Gastroesophageal sphincter (tissue), 4 donors: ENCODE measurements at places on chromosomes 5 and 9.

DNA sequence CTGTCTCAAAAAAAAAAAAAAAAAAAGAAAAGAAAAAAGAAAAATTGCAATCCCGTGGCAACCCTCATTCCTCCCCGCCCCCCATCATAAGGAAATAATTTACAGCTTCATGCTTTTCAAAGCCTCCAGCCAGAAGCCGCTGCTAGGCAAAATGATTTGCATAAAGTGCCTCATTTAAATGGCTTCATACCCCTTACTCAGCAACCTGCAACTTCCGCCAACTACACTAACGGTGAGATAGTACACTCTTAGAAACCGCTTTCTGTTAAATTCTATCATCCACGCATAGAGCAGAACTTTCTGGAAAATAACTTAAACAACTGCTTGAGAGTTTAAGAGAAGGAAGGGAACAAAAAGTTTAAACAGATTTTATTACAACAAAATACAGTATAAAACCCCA is 17.8 kb downstream of the SERINC5 start:
- no peak for ATAC-seq

GRCh38 chr5:32638309-32638708 is 53.0 kb downstream of the SUB1 start:
- ATAC-seq = no peak

- ATAC-seq = no peak
Observed at GRCh38 chr5:16926417-16926816, 9.7 kb downstream of the MYO10 start.

GRCh38 chr9:130912932-130913598 is 16.5 kb upstream of the QRFP start:
- ATAC-seq = peak; percentile 51

DNA sequence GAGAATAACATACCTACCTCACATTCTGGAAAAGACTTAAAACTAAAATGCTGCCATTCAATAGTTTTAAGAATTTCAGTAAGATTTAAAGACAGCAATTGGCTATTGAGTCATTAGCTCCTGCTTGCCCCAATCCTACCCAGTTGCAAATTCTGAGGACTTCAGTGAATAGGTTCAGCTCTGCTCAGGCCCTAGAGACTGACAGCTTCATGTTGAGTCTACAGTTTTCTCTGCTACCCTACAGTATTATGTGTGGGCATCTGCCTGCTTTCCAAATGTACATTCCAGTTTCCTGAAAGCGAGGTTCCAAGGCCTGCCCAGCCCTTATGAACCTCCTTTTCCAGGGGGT is 61.5 kb downstream of the ARSB start:
- ATAC-seq = no peak

DNA sequence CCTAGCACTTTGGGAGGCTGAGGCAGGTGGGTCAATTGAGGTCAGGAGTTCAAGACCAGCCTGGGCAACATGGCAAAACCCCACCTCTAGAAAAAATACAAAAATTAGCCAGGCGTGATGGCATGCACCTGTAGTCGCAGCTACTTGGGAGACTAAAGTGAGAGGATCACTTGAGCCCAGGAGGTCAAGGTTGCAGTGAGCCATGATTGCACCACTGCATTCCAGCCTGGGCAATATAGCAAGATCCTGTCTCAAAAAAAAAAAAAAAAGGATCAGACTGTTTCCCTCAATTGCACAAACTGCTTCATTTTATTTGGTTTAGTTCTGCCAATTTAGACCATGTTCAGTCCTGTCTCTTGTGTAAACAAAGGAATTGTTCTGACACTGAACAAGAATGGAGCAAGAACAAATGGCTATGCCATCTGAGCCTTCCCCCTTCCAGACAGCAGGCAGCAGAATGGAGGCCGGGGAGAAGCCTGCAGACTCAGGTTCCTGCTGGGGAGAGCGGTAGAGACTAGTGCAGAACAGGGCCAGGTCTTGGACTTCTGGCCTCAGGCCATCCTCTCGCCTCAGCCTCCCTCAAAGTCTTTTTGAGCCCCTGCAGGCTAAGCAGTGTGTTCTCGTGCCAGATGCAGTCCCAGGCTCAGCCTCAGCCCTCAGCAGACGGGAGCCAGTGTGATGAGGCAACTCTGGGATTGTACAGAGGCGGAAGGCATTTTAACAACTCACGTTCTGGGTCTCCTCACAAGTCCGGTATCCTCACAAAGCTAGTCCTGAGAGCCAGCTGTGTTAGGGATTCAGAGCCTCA is 18.2 kb downstream of the HNRNPH1 start:
- ATAC-seq = peak; percentile 67

- ATAC-seq = peak; percentile 80
Observed at GRCh38 chr5:132363431-132364112, 5.9 kb upstream of the SLC22A5 start.

DNA sequence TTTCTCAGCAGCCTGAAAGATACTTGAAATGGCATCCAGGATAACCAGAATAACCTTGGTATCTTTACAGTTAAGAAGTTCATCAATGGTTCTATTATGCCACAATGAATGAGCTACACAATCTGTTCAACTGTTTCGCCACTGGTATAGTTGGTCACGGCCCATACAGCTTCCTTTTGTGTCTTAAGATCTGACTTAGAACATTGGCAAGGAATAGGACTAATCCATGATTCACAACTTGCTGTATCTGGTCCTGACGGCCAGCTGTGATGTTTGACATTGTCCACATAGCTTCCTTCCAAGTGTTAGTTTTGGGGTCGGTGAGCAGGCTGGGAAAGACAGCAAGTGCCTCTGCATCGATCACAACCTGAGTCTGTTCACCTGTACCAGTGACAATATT is 113.3 kb upstream of the RAD23B start:
- ATAC-seq = no peak

DNA sequence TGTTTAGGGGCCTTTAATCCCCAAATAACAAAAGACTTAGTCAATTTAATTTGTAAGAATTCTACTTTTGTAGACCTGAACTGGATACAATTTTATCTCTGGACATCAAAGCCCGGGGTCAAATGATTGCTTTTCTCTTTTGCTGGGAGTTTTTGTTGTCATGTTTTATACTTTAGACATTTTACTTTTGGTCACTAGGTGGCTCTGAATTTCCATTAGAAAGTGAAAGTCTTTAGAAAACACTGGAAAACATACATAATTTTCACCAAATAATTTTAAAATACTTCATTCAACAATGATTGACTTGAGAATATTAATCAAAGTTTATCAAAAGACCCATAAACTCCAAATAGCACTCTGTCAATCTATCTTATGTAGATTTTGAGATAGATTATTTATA is 2.8 kb upstream of the PCA3 start:
- ATAC-seq = no peak

DNA sequence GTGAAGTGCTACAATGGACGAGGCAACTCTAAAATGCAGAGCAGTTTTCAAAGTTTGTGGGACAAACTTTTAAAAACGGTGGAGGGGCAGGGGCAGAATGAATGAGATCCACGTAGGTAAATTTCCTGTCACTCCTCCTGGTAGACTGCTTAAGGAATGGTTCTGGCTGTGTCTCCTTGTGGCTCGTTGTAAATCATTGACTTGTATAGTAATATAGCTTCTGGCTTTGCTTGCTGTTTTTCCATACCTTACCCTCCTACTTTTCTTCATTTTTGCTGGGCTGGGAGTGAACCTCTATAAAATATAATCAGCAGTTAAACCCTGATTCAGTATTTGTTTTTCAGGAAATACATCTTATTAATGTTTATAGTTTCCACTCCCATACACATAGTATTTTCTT is 235.7 kb downstream of the TUSC1 start:
- no peak for ATAC-seq

GRCh38 chr5:42235837-42236236 is 187.4 kb upstream of the GHR start:
- peak; percentile 60 for ATAC-seq

GRCh38 chr9:131382850-131383729 is 10.8 kb upstream of the PRRC2B start:
- ATAC-seq = peak; percentile 97

DNA sequence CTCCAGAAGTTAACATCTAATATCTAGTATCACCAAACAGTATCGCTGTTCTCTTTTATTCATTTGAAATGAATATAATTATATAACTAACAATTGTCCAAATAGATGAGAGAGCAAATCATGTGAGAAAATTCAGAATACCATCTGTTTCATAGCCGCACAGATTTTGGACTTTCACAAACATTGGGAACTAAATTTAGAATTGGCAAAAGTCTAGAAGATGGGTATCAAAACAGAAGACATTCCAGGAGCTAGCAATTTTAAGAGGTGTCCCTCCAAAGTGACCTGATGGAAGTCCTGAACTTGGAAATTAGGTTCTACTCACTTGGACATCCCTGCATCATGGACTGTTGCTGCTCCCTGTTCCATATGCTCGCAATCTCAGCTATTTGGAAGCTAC is 57.0 kb upstream of the FSD1L start:
- no peak for ATAC-seq

DNA sequence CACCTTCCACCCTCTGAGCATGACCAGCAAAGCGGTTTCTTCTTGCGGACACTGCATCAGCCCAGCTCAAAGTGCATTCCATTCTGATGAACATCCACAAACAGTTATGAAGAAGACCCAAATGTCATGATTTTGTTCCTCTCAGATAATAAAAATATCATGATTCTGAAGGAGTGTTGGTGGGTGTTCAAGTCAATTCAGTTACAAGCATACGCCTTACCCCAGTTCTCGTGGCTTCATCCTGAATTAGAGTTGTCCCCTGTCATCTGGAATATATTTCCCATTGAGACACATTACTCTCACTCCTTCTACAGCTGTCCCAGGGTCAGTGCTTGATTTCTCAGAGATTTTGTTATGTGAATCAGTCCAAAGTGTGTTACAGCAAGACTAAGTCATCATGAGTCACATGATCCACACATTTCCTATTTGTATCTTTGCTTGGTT is 325.4 kb downstream of the RFX3 start:
- ATAC-seq = no peak

GRCh38 chr5:160359242-160359641 is 11.2 kb downstream of the C1QTNF2 start:
- no peak for ATAC-seq

DNA sequence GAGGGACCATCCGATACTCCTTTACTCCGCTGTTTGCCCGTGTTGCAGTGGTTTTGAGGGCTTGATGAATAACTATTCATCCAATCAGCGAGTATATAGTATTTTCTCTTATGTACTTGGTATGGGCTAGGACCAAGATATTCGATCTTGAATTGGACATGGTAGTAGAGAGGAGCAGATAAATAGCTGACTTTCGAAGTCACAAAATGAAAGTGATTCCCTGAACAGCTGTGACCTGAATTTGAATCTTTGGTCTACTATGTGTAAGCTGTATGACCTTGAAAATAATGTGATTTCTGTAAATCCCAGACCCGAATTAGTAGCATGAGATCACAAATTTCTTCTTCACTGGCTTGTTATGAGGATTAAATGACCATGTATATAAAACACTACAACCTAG is 134.4 kb downstream of the TUSC1 start:
- ATAC-seq = no peak

- no peak for ATAC-seq
Observed at GRCh38 chr5:170121321-170121720, 15.6 kb downstream of the FOXI1 start.

DNA sequence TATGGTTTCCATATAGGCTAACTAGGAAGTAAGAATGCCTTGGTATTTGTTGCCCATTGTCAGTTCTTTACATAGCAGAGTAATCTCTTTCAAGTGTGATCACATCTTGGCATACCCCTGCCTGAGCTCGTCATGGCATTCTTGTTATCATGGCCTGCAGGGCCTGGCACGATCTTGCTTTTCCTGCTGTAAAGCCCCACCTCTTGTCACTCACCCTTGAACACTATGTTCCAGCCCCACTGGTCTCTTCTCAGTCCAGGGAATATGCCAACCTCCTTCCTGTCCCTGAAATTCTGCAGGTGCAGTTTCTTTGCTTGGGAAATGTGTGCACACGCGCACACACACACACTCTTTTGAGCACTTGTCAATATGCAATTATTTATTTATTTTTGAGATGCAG is 250.2 kb upstream of the DMRT1 start:
- no peak for ATAC-seq

DNA sequence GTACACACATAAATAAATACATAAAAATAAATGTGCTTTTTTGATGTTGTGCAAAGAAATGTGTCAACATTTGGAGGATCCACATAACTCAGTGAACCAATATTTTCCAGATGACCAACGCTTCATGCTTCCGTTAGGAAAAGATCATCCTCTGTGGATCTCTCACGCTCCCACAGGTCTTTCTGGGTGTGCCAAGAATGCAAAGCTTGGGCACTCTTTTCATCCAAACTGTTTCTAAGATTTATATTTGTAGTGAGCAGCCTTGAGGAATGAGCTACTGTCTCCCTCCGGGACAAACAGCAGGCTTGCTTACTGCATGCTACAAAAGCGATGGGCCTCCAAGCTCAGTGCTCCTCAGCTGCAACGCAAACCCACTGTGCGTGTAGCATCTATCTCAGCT is 46.2 kb upstream of the RUFY1 start:
- ATAC-seq = no peak

DNA sequence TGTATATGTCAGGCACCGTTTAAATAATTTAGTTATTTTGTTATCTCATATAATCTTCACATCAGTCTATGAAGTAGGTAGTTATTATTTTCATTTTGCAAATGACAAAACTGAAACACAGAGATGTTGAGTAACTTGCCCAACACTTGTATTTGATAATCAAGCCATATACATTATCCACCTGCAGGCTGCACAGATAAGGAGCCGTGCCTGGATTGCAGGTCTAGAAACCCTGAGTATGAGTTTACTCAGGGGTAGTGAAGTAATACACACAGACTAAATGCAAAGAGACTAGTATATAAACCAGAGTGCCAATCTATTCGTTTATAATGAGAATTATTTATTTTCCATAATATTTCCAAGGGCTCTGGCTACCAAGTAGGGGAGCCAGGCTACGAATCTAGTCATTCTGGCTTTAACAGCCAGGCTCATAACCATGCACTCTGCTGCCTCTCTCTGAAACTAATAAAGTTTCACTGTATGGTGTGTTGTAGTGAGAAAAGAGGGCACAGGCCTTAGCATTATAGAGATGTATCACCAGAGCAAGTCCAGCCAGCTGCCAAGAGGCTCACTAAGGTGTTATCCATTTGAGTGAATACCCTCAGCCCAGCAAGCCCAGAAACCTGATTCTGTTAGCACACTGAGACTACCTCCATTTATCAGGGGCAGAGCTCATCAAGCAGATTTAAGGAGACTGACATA is 4.5 kb downstream of the HEMGN start:
- ATAC-seq = no peak

GRCh38 chr5:86570427-86571083 is 47.2 kb upstream of the COX7C start:
- ATAC-seq = no peak
